ENCODE measurements at places on chromosomes 2 and 18.

GRCh38 chr18:59488899-59489298 is 129.8 kb upstream of the LMAN1 start:
- no peak for DNase-seq

DNA sequence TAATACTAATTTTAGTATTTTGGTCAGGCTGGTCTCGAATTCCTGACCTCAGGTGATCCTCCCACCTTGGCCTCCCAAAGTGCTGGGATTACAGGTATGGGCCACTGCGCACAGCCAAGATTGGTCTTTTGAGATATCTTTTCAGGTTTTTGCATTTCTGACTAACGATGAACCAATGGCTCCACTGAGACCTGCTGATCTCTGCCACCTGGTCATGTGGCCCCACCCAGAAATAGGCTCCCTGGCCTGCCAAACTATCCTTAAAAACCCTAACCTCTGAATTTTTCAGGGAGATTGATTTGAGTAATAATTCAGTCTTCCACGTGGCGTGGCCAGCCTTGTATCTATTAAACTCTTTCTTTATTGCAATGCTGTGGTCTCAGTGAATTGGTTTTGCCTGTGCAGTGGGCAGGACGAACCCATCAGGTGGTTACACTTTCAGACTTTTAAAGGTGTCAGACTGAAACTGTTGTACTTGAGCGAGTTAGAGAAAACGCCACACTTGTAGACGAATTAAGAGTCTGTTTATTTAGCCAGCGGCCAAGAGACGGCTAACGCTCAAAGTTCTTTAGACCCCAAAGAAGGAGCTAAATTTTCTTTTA is 85.8 kb upstream of the MSH6 start:
- DNase-seq: no peak

- no peak for DNase-seq
These were observed 950.6 kb downstream of the DCDC2C start for GRCh38 chr2:4653991-4654390.

DNA sequence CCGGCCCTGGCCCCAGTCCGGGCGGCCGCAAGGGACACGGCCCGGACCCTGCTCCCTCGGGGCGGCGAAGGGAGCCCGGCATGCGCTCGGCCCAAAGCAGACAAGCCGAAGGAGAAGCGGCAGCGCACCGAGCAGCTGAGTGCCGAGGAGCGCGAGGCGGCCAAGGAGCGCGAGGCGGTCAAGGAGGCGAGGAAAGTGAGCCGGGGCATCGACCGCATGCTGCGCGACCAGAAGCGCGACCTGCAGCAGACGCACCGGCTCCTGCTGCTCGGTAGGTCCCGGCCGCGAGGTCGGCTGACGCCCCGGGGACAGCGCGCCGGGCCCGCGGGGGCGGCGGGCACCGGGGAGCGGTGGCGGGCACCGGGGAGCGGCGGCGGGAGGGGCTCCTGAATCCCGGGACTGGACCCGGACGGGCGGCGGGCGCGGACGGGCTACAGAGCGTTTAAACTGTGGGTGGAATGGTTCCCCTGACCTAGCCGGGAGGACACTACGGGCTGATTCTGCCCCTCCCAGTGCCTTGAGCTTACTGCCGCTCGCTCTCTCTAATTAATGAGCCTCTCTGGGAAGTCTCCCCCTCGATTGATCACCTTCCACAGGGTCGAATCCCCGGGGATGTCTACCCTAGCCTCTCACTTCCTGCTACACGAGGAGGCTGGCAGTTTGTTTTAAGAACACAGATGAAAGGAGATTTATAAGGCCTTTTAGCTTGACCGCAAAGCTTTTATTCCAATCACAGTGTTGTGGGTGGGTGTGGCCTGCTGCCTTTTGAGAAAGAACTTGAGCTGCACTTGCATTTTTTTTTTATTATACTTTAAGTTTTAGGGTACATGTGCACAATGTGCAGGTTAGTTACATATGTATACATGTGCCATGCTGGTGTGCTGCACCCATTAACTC is 853 bp downstream of the GNAL start:
- DNase-seq: no peak

DNA sequence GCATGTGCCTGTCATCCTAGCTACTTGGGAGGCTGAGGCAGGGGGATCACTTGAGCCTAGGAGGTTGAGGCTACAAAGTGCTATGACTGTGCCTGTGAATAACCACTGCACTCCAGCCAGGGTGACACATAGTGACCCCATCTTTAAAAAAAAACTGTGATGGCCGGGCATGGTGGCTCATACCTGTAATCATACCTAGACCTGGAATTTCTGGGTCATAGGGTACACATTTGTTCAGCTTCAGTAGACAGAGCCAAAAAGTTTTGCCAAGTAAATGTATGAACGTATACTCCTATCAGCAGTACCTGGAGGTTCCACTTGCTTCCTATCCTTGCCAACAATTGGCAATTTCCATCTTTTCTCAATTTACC is 6.4 kb upstream of the IGFBP2 start:
- no peak for DNase-seq

- DNase-seq: no peak
These were observed 45.2 kb downstream of the UBXN4 start for GRCh38 chr2:135786823-135787222.

DNA sequence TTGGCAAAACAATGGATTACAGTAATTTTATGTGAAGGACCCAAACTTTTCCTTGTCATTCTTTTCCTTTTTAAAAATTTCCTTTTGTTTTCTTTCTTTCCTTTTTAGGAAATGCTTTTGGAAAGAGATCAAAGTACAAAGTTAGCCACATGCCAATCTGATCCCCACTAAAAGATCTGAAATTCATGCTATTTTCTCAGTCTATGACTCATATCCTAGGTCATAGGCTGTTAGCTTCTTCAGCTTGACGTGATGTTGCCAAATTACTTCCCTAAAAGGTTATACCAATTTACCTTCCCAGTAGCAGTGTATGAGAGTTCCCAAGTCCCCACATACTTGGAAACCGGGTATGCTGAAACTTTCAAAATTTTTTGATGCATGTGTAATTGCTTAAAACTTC is 355.3 kb downstream of the INSIG2 start:
- DNase-seq: no peak
